ENCODE measurements at places on chromosomes 3 and 15. TPM values are rescaled to one million over a fixed set of nuclear protein-coding genes. Genes with fewer than 3 reads are reported as not detected.

The CCR9 gene
- polyA plus RNA-seq = 1.1 TPM

The TEX55 gene
- not detected for polyA plus RNA-seq

The DNAH12 gene
- polyA plus RNA-seq = 0.09 TPM

The CYP1A1 gene
- polyA plus RNA-seq = 0.24 TPM

The EXD1 gene
- polyA plus RNA-seq = not detected

The ZNF35 gene
- polyA plus RNA-seq = 1.4 TPM

The SAMD7 gene
- not detected for polyA plus RNA-seq

The SYNPR gene
- polyA plus RNA-seq = not detected

The CHRNB4 gene
- not detected for polyA plus RNA-seq

The DLEC1 gene
- 0.52 TPM for polyA plus RNA-seq

DNA sequence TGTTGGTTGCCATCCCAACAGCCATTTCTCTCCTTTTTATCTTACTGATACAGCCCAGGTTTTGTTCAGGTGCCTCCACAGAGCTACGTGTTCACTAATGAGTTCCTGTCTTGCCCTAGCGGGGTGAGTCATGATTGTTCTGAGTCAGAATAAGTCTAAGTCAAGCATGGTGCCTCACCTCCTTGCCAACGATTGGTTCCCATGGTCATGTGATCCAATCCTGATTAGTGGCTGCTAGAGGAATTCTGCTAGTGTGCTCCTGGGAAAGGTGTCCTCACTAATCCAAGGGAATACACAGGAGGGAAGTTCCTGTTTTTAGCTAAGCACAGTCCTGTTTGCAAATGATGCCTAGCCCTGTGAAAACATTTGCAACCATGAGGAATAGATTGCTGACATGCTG, 99.8 kb downstream of the NSUN3 start:
- H3K27me3 ChIP-seq = no peaks in the 10 kb centered on the region
- no peaks in the 10 kb centered on the region for H3K4me1 ChIP-seq
- no peak overlapping the region for H3K27ac ChIP-seq
- no peak for DNase-seq
- no peaks in the 10 kb centered on the region for H3K36me3 ChIP-seq
- H3K4me3 ChIP-seq = no peak overlapping the region

- no peak overlapping the region for H3K27ac ChIP-seq
- H3K27me3 ChIP-seq = no peaks in the 10 kb centered on the region
- no peaks in the 10 kb centered on the region for H3K36me3 ChIP-seq
- no peak for DNase-seq
Observed at GRCh38 chr15:39301589-39301999, 279.3 kb upstream of the THBS1 start.

DNA sequence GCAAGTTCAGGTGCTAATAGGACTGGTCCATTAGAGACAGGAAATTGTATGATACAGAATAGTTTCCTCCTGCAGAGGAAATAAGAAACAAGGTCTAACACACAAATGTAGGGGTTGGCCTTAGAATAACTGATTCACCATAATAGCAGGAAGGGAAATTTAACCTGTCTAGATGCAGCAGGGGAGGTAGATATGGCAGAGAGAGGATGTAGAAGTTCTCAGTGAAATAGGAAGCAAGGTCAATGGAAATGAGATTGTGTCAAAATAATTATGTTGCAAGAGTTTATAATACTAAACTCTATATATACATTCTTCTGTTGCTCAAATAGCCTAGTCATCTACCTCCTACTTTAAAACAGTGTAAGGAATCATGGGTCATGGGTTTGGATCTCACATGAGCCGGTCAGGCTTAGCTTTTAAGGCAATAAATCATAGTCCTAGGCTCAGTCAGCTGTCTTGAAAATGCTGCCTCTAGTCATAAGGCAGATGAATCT, 17.0 kb downstream of the BCL2A1 start:
- H3K27ac ChIP-seq = no peak overlapping the region
- DNase-seq = no peak
- H3K27me3 ChIP-seq = no peaks in the 10 kb centered on the region
- no peaks in the 10 kb centered on the region for H3K36me3 ChIP-seq

DNA sequence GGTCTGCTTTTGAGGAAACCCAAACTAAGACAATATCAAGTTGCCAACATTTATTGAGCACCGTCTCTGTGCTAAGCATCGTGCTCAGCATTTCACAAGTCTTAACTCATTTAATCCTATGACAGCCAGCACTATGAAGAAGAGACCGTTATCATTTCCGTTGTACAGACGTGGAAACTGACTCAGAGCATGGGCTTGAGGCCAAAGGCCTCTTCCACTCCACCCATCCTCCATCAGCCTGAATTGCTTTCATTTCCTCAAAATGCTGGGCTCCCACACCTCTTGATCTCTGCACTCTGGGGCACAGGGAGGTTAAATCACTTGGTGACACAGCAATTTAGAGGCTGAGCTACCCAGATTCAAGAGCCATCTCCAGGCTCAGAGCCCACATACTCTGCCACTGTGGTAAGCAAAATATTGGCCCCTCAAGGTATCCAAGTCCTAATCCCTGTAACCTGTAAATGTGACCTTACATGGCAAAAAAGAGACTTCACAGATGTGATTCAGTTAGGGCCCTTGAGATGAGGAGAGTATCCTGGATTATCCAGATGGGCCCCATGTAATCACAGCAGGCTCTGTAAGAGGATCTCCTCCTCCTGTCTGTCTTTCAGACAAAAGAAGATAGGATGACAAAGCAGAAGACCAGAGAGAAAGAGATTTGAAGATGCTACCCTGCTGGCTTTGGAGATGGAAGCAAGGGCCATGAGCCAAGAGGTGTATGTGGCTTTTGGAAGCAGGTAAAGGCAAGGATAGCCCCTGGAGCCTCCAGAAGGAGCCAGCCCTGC, 24.3 kb upstream of the FLNB start:
- peak overlapping the region; percentile 3 for H3K27ac ChIP-seq
- peaks cover 5% of the 10 kb centered on the region for H3K27me3 ChIP-seq
- peaks cover 27% of the 10 kb centered on the region for H3K4me1 ChIP-seq
- no peak overlapping the region for H3K4me3 ChIP-seq
- DNase-seq = peak; percentile 77
- no peaks in the 10 kb centered on the region for H3K36me3 ChIP-seq

- no peak overlapping the region for H3K4me3 ChIP-seq
- DNase-seq = no peak
- H3K4me1 ChIP-seq = no peaks in the 10 kb centered on the region
- no peak overlapping the region for H3K27ac ChIP-seq
- no peaks in the 10 kb centered on the region for H3K27me3 ChIP-seq
- H3K36me3 ChIP-seq = no peaks in the 10 kb centered on the region
Observed at GRCh38 chr15:94829887-94830884, 598.8 kb downstream of the MCTP2 start.

GRCh38 chr3:127865941-127866340, 43.6 kb upstream of the MGLL start:
- H3K36me3 ChIP-seq = no peaks in the 10 kb centered on the region
- no peak for DNase-seq
- H3K4me1 ChIP-seq = no peaks in the 10 kb centered on the region
- H3K4me3 ChIP-seq = no peak overlapping the region
- H3K27me3 ChIP-seq = no peaks in the 10 kb centered on the region
- H3K27ac ChIP-seq = no peak overlapping the region

- no peaks in the 10 kb centered on the region for H3K27me3 ChIP-seq
- no peak for DNase-seq
- no peaks in the 10 kb centered on the region for H3K4me1 ChIP-seq
- no peak overlapping the region for H3K27ac ChIP-seq
- H3K36me3 ChIP-seq = peaks cover 17% of the 10 kb centered on the region
Observed at GRCh38 chr3:128335621-128336296, 130.9 kb downstream of the DNAJB8 start.

GRCh38 chr3:123067689-123068600, 1.1 kb downstream of the PDIA5 start:
- H3K4me3 ChIP-seq = peak overlapping the region; percentile 13
- DNase-seq = no peak
- peaks cover 9% of the 10 kb centered on the region for H3K4me1 ChIP-seq
- H3K27me3 ChIP-seq = no peaks in the 10 kb centered on the region

GRCh38 chr3:134885877-134886621, 91.0 kb downstream of the EPHB1 start:
- H3K36me3 ChIP-seq = no peaks in the 10 kb centered on the region
- H3K27me3 ChIP-seq = no peaks in the 10 kb centered on the region
- no peak overlapping the region for H3K4me3 ChIP-seq
- DNase-seq = no peak

- peaks cover 9% of the 10 kb centered on the region for H3K4me1 ChIP-seq
- no peak for DNase-seq
- H3K4me3 ChIP-seq = no peak overlapping the region
Observed at GRCh38 chr3:125187599-125187910, 25.0 kb downstream of the SLC12A8 start.

DNA sequence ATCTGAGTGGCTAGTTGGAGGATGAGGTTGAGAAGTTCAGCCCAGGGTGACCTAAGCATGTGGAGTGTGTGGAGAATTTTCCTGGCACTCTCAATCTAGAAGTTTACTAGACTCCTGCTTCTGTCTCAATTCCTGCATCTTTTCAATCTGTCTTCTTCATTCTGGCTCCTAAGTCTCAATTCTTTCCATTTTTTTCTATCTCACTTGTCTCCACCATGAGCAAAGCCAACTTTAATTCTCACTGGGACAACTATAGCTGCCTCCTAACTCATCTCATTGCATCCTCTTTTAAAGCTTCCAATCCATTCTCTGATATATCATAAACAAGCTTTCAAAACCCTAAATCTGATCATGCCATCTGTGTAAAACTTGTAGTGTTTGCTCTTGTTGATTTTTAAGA, 569.3 kb downstream of the NAALADL2 start:
- H3K4me1 ChIP-seq = no peaks in the 10 kb centered on the region
- no peaks in the 10 kb centered on the region for H3K36me3 ChIP-seq
- H3K4me3 ChIP-seq = no peak overlapping the region
- DNase-seq = no peak
- no peak overlapping the region for H3K27ac ChIP-seq

- no peak for DNase-seq
- H3K36me3 ChIP-seq = no peaks in the 10 kb centered on the region
Observed at GRCh38 chr15:27646531-27646930, 452.6 kb downstream of the OCA2 start.

DNA sequence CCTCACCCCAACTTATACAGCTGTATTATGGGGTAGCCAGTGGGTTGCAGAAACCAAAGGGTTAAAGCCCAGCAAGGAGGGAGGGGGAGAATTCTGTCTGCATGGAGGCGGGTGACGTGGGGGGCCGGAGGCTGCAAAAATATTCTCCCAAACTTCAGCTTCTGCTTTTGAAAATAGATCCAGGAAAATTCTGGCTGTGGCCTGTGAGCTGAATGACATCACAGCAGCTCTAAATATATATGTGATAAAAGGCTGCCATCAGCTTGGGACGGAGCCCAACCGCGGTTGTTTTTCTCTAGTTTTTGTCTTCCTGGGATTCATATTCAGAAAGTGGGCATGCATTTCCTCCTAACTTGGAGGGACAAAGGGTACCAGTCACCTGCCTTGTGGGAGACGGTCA, 27.6 kb downstream of the MAPKAPK3 start:
- H3K4me3 ChIP-seq = no peak overlapping the region

DNA sequence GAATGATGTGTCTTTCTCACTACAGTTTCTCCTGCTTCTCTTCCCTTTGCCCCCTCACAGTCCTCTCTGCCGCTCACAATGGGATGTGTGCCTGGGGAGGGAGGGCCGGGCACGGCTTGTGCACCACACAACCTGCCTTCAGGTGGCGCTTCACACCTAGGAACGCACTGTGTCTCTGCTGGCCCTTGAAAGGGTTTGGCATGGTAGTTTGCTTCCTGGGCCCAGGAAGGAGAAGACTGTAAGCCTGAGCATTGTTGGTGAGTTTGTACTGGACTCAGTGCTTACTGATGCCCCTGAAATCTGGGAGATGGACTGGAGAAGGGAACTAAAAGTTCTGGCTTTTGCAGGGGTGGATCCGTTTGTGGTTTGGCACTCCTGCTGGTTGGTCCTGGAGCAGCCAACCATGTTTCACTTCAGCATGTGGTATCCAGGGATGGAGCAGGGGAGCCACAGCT, 9.2 kb downstream of the ALPK3 start:
- no peak for DNase-seq
- H3K27ac ChIP-seq = no peak overlapping the region
- no peaks in the 10 kb centered on the region for H3K27me3 ChIP-seq
- no peak overlapping the region for H3K4me3 ChIP-seq

DNA sequence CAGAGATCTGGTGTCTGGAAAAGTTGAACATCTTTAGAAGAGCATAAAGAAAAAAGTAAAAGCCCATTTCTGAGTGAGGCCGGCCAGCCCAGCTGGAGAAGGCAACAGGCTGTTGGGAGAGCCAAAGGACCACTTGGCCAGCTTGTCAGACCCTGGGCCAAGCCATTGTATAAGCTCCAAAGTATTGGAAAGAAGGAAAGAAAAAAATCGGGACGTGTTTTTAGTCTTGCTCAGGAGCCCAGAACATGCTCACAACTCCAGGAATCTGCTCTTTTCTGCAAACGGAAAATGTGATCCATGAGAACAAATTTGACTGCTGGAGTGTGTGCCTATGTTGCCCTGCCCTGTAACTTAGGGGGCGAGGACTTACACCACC, 10.4 kb upstream of the CLPX start:
- H3K36me3 ChIP-seq = no peaks in the 10 kb centered on the region
- H3K4me1 ChIP-seq = no peaks in the 10 kb centered on the region
- no peak overlapping the region for H3K4me3 ChIP-seq
- H3K27me3 ChIP-seq = no peaks in the 10 kb centered on the region
- DNase-seq = no peak

GRCh38 chr3:15808679-15809310, 11.0 kb upstream of the ANKRD28 start:
- H3K27ac ChIP-seq = no peak overlapping the region
- H3K4me3 ChIP-seq = no peak overlapping the region
- no peak for DNase-seq

GRCh38 chr3:140397847-140398246, 280.0 kb upstream of the TRIM42 start:
- no peaks in the 10 kb centered on the region for H3K36me3 ChIP-seq
- H3K4me3 ChIP-seq = no peak overlapping the region
- no peak overlapping the region for H3K27ac ChIP-seq
- DNase-seq = no peak

DNA sequence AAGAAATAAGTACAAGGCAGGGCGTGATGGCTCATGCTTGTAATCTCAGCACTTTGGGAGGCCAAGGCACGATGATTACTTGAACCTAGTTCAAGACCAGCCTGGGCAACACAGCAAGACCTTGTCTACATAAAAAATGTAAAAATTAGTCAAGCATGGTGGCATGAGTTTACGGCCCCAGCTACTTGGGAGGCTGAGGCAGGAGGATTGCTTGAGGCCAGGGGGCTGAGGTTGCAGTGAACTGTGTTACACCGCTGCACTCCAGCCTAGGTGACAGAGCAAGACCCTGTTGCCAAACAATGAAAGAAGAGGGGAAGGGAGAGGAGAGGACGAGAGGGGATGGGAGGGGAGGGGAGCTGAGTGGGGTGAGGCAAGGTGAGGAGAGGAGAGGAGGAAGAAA, 152.7 kb upstream of the PRICKLE2 start:
- no peaks in the 10 kb centered on the region for H3K27me3 ChIP-seq
- no peaks in the 10 kb centered on the region for H3K36me3 ChIP-seq
- no peaks in the 10 kb centered on the region for H3K4me1 ChIP-seq
- DNase-seq = no peak
- H3K27ac ChIP-seq = no peak overlapping the region
- no peak overlapping the region for H3K4me3 ChIP-seq

- H3K27ac ChIP-seq = no peak overlapping the region
- H3K4me3 ChIP-seq = no peak overlapping the region
- DNase-seq = no peak
- no peaks in the 10 kb centered on the region for H3K27me3 ChIP-seq
Observed at GRCh38 chr3:89364314-89364713, 256.9 kb downstream of the EPHA3 start.

- H3K4me1 ChIP-seq = peaks cover 21% of the 10 kb centered on the region
- H3K36me3 ChIP-seq = no peaks in the 10 kb centered on the region
- no peak overlapping the region for H3K27ac ChIP-seq
Observed at GRCh38 chr3:40618158-40618557, 93.4 kb downstream of the ZNF621 start.

Data from B cell (primary cell).